NCI-H774 (cell line): ENCODE measurements at places on chromosomes 6 and 20.

DNA sequence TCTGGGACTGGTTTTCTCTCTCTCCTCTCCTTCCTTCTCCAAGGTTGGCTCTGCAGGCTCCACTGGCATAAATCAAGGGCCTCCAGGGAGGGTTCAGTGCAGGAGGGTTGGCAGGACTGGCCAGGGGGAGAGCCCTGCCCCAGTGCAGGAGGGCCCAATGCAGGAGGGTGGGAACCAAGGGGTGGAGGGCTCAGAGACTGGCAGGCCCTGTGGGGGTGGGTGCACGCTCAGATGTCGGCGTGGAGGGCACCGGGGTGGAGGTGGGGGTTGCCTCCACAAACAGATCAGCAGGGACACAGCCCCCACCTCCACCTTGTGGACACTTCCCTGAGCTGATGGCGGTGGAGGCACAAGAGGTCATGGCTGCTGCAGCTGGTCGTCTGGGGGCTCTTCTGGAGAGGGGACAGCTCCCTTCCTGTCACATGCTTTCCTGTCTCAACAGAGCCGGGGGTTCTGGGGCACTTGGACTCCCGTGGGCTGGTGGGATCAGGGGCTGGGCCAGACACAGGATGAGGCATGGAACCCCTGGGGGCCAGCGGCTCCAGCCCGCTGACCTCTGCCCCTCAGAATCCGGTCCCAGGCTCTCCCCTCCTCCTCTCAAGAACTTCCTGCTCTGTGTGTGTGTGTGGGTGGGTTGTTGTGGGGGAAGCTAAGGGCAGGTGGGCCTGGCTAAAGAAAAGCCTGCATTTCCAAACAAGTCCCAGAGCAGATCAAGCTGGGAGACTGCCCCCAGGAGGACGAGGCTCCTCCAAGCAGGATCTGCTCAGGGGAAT lies 2.7 kb upstream of the ABHD16B start:
- DNase-seq = no peak

- DNase-seq = no peak
Observed at GRCh38 chr20:58847463-58847862, 3.2 kb downstream of the GNAS-AS1 start.

DNA sequence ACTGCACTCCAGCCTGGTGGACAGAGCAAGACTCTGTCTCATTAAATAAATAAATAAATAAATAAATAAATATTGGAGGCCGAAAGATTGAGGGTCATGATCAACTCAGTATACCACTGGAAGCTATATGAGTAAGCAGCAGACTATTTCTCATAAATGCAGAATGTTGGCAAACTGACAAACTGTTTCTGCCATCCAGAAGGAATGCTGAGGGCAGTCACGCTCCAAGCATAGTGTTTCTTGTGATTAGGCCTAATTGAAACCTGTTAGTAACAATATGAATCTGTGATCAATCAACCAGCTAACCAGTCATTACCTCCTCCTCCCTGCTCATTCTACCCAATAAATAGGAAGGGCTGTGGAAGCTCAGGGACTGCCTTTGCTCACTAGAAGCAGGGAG lies 15.2 kb upstream of the KCNK15 start:
- DNase-seq = no peak

DNA sequence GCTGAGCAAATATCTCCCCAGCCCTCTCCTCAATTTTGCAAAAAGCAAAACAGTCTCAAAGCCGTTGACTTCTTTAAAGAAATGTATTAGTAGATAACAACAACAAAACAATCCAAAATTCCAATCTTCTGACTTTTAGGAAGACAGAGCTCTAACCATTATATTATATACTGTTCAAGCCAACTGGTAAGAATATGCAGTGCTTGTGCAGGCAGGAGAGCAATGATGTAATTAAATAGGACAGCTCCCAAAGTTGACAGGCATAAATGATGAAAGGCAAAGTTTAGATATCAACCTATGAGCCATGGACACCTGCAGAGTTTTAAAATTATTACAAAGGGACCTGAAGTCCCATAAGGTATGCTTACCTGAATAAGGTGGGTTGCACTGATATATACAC lies 16.6 kb upstream of the CEP85L start:
- DNase-seq = no peak

- DNase-seq = no peak
Observed at GRCh38 chr6:137647762-137648447, 153.7 kb upstream of the OLIG3 start.

DNA sequence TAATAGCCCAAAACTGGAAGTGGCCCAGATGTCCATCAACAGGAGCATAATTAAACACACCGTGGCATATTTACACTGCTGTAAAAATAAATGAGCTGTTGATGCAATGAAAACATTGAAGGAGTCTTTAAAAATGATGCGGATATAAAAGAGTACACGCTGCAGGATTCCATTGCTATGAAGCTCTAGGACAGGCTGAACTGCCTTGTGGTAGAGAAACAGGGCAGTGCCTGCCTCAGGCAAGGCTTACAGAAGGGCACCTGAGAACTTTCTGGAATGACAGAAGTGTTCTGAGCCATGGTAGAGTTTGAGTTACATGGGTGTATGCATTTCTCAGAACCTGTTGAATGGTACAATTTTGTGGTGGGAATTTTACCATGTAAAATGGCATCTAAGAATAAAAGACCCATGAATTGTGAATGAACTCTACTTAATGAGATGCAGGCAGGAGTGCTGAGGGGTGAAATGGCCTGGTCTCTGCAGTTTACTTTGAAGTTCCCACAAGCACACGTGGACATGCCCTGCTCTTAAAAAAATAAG lies 45.3 kb upstream of the RIN2 start:
- no peak for DNase-seq

- DNase-seq = no peak
Observed at GRCh38 chr20:25083773-25084625, 2.1 kb upstream of the VSX1 start.

- DNase-seq = no peak
Observed at GRCh38 chr20:51121272-51121671, 98.4 kb upstream of the KCNG1 start.

DNA sequence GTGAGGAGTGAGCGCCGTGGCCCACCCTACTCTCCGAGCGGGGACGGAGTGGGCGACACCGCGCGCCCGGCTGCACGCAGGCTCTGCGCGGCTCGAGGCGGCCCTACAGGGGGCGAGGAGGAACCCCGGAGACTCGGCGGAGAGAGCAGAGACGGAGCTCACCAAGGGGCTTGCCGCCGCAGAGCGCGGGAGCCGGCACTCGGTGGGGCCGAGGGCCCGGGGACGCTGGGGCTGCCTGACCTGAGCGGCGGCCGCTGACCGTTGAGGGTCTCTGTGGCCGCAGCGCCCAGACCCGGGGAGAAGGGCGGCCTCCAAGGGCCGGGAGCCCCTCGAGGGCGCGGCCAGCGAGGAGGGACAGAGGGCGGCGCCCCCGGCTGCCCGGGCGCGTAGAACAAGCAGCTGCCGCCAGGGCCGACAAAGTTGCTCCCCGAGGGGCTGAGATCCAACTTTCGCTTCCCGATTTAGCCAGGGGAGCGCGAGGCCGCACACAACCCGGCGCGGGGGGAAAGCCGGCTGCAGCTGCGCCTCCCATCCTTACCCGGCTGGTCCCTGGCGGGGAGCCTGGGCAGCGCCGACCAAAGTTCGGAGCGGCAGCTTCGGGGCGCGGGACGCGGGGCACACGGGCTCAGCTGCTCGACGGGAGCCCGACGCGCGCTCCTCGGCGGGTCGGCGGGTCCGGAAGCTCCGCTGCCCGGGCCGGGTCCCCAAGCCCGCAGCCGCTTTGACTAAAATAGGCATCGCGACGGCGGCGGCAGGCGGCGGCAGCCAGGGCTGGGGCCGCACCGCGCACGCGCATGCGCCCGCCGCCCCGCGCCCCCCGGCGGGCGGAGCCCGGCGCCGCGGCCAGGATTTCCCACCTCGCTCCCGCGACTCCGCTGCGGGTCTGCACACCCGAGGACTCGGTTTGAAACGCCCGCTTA lies 43.1 kb downstream of the POPDC3 start:
- peak; percentile 70 for DNase-seq

GRCh38 chr6:56299916-56300315 lies 52.5 kb upstream of the COL21A1 start:
- DNase-seq = no peak

GRCh38 chr6:44407951-44408670 lies 20.6 kb downstream of the CDC5L start:
- DNase-seq = no peak

DNA sequence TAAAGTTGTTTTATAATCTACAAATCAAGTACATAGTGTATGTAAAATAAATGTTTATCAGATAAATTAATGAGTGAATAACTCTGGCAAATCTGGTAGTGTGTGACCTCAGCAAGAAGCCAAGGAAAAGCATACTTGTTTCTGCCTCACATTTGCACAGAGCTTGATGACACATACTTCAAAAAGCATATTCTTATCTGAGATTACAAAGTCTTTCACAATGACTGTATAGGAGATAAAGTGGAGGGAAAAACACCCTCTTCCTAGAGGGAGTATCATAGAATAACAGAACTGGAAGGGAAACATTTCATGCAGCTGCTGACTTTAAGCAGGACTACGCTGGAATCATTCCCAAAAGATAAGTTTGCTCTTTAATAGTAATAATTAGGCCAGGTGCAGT lies 28.1 kb upstream of the AKAP7 start:
- DNase-seq = no peak

DNA sequence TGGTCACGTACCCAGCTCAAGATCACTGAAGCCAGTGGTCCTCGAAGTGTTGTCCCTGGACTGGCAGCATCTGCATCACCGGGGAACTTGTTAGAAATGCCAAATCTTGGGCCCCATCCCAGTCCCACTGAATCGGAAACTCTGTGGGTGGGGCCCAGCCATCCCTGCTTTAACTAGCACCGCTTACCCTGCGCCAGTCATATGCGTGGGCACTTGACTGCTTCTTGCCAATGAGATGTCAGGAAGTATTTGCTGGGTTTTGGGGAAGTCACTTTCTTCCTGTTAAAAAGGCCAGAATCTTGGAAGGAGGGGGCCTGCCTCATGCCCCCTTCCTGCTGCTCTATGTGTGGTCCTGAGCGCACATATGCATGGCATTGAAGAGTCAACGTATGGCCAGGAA lies 11.7 kb upstream of the SULF2 start:
- DNase-seq = no peak

DNA sequence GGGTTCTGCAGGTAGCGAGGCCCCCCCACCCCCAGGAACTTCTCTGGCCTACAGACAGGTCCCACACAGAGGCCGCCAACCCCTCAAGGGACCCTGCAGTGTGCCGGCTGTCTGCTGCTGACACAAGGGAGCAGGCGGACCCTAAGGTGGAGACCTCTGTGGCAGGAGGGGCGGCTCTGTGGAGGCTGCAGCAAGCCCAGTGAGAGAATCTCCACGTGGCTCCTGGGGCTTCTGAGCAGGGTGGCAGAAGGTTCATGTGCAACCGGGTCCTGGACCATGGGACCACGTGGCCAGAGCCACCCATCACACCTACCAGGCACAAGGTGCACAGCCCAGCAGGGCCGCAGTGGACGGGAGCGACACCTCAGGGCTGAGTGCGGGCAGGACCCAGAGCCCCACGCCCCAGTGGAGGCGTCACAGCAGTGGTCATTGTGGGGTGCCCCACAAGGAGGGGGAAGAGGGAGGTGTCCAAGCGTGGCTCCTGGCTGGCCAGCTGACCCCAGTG lies 4.3 kb downstream of the ARFRP1 start:
- no peak for DNase-seq

DNA sequence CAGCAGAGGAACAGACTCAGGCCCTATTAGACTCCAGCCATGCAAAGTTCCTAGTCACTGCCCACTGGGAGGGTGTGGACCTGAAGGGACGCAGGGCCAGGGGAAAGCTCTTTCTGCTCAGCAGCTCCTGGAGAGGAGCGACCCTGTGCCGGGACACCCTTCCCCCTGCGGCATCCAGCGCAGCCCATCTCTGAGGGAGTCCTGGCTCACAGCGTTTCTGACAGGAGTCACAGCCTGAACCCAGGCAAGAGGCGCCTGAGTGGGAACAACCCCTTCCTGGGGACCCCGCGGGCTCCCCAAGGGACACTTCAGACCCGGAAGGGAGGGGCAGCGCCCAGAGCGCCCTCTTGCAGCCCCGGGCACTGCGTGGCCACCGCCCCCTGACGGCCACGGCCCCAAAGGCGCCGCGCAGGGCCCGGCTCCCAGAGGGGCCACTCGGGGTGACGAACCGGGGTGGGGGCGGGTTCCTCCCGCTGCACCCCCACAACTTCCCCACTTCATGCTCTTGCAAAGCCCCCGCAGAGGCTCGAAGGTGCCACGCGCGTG lies 862 bp downstream of the UCKL1 start:
- no peak for DNase-seq

- DNase-seq = no peak
Observed at GRCh38 chr6:2542858-2543218, 207.9 kb downstream of the MYLK4 start.

DNA sequence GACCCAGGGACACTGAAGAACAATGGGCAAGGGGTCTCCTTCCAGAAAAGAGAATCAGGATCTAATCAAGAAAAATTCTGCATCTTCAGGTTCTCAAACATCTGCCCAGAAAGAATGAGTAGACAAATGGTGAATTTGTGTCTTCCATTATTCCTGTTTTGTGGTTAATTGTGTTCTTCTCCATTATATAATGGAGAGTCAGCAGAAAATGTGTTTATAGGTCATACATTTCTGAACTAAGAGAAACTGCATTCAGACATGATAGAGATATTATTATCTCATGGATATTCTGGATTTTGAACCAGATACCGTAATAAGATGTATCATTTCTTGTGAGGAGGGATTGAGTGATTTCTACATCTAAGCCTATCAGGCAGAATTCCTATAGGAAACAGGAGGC lies 581.7 kb upstream of the JAG1 start:
- DNase-seq = no peak

DNA sequence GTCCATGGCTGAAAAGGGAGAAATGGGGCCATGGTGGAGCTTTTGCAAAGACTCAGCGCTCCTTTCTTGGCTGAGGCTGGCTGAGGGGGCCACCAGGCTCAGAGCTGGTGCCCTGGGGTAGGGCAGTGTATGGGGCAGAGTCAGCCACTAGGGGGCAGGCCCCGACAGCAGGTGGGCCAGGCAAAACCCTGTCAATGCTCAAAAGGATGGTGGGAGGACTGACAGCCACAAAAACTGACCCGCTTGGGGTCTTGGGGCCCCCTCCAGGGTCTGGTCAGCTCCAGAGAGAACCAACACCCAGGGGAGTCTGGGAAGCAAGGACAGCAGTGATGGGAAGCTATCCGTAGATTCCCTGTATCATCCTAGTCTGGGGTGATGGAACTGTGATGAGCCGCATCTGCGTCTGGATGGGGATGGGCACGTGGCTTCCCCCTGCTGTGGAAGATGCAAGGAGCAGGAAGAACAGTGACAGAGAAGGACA lies 306.9 kb downstream of the DHX35 start:
- no peak for DNase-seq

DNA sequence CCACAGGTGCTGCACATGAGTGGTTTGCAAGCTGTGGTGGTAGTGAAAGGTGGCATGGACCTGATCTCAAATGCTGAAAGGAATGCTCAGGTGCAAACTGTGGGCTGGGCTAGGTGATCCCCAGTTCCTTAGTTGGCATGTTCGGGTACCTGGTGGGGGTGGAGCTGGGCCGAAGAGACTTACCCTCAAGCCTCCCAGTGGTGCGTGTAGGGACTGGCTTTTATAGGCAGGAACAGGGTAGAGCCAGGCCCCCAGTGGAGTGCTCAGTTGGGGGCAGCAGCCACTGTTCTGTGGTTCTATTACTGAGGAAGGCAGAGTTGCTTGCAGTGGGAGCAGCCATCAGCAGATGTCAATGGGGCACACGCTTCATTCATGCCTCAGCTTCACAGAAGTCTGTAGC lies 399.8 kb downstream of the HTR1B start:
- no peak for DNase-seq

GRCh38 chr6:28693751-28694443 lies 168.2 kb downstream of the GPX5 start:
- DNase-seq = no peak

GRCh38 chr6:100336876-100337275 lies 127.8 kb downstream of the SIM1 start:
- no peak for DNase-seq

GRCh38 chr6:56540232-56541029 lies 102.3 kb downstream of the DST start:
- no peak for DNase-seq
